ENCODE measurements at places on chromosomes 6 and 20.

DNA sequence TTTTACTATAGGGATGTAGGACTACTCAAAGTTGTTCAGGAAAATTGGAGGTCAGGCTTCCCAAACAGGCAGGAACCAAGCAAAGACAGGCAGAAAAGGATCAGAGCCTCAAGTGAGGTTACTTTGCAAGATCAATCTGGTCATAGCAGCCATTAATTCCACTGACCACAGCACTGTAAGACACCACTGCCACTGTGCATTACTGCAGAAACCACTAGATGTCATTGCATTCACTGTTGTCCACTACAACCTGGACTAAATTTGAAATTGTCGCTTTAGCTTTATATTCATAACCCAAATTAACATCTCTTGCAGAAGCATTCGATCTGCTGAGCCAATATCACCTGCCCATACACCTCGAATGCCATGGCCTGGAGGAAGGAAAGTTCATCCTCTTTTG lies 126.9 kb upstream of the UFL1 start:
- no peak for DNase-seq

DNA sequence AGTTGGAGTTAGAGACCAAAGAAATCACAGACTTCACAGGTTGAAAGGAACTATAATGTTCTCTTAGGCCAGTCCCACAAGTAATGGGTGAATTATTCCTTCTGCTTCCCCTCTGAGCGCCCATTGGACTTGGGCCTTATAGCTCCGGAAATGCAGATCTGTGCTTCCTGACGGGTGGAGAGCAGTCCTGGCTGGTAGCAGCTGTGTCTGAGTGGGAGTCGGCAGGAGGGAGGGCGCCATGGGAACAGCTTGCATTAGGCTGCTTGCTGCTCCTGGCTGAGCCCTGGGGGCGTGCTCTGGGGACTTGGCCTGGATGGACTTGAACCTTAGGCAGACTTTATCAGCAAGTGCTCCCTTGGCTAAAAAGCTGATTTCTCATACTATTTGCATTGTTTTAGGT lies 18.4 kb upstream of the NUP153 start:
- DNase-seq = no peak

GRCh38 chr6:135209803-135210202 lies 28.7 kb downstream of the MYB start:
- no peak for DNase-seq

GRCh38 chr20:48456366-48457192 lies 371.2 kb downstream of the PREX1 start:
- no peak for DNase-seq

DNA sequence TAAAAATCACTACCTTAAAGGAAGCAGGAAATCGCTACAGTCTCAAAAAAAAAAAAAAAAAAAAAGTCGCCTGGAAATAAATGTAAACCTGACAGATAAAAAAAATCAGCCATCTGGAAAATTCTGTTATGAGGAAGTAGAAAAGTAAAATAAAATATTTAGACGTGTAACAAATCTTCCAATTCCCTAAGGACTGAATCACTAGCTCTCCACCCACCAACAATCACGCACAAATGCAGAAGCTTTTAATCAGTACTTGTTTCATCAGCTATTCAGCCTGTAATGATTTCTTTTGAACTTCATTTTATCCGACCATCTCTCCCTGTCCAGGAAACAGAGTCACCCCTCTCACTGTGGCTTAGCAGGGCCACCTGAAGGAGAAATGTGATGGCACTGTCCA lies 59.0 kb downstream of the SLC23A2 start:
- DNase-seq = no peak

Measured in CMK (cell line).